Activated T-cell treated with anti-CD3 and anti-CD28 coated beads for 48 hours (primary cell): ENCODE measurements at places on chromosomes 6 and 20.

- no peak for DNase-seq
Measured at GRCh38 chr6:12196326-12196936, 93.7 kb upstream of the EDN1 start.

- no peak for DNase-seq
Measured at GRCh38 chr6:37602801-37603200, 94.9 kb downstream of the MDGA1 start.

- no peak for DNase-seq
Measured at GRCh38 chr20:50868509-50869495, 62.4 kb downstream of the ADNP start.

GRCh38 chr20:4703281-4703676 lies 18.4 kb upstream of the PRND start:
- no peak for DNase-seq

GRCh38 chr20:4406627-4407026 lies 315.1 kb upstream of the PRND start:
- no peak for DNase-seq

DNA sequence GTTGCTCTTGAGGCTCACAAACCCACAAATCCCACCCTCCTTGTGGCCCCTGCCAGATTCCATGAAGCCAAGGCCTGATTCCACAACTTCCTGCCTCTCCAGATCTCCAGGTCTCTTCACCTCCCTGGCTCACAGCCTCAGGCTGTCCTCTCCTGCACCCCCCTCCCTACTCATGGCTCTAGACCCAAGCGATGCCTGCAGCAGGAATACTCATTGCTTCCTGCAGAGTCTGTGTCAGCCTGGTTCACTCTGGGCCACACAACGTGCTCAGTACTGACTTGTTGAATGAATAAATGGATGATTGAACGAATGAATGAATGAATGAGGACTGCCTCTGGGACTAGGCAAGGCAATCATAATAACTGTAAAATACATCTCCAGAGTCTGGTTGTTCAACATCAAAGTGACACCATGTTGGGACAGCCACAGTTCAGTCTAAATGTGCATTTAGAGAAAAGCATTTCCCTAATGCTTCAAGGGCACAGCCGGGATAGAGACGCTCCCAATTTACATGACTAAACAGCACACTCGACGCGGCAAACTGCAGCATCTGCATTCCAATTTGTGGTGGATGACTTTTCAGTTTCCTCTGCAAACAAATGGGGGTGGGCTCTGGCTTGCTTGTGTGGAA lies 139.9 kb downstream of the GRM4 start:
- DNase-seq: no peak

DNA sequence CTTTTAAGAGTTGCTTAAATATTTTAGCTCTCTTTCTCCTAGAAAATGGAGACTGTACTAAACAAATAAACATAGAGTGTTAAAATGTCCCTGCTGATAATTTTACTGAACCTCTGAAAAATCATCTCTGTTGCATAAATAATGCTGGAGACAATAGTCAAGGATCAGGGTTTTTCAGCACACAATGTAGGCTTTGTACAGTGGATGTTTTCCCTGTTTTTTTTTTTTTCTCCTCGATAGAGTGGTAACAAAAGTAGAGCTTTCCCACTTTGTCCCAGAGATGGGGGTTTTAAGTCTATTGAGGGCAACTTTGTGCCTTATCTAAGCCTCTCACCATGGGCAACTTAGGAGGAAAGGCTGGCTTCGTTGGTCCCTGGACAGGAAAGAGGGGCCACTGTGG lies 222.6 kb upstream of the HDDC2 start:
- DNase-seq: no peak

DNA sequence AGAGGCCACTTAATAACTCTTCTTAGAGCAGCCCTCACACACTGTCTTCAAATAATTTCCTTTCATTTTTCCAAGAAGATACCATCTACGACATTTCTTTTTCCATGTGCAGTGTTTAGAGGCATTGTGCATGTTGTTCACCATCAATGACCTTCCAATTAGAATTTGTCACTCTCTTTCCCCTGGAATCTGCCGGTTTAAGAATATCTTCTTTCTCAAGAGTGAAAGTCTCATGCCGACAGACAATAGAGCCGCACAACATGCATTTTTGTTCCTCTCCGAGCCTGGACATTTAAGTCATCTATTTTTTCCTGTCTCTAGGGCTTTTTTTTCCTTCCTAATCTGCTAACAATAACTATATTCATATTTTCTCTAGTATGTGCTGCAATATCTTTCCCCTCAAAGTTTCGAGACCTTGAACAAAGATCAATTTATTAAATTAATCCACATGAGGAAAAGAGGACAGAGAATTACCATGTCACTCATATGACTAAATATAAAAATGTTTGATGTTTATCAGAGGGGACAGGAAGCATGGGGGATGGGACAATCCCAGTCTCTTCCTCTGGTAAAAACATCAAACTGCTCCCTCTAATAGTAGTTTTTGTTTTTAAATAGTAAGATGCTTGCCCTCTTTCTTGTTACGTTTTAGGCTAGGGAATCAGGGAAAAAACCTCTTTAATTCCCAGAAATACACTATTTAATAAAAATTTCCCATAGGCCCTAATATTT lies 893.4 kb downstream of the C6orf118 start:
- DNase-seq: no peak

DNA sequence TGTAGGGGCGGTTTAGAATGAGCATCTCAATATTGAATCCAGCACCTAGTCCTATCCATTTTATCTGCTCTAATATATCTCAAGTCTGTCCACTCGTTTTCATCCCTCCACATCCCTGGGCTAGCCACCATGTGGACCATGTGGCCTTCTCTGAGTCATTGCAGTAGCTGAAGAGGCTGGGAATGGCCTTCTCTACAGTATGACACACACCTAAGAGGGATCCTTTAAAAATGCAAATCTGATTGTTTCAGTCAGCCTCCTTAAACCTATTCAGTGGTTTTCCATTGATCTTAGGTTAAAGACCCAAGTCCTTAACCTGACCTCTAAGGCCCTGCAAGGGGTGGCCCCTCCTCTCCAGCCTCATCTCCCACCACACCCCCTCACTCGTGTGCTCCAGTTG lies 9.4 kb downstream of the RING1 start:
- no peak for DNase-seq

DNA sequence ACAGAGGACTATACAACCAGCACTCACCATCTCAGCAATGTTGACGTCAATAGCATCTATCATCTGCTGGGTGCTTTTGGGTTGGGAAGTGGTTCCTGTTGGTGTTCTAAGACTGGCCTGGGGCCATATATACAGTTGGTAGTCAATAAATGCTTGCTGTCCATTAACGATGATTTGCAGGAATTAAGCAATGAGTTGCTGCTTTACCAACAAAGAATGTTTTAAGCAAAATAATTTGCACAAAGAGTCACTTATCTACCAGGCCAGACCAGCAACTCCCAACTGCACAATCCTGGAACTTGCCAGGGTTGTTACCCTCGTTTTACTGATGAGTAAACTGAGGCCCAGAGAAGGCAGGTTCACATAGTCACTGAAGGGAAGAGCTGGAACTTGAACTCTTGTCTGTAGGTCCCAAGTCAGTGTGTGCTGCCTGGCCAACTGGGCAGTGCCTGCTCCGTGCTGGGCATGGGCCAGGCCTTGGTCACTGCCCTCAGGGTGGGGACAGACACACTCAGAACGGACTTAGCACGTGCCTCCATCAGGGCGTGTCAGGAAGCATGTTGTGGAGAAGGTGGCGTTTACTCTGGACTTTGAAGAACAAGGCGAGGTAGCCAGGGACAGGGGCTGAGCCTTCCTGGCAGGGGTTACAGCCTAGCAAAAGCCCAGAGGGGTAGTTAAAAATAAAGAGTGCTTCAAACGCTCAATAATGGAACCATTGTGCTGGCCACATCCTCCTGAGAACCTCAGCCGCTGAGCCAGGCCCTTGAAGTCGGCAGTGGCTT lies 2.5 kb upstream of the SRC start:
- no peak for DNase-seq

- no peak for DNase-seq
Measured at GRCh38 chr6:79180052-79180451, 54.4 kb downstream of the HMGN3 start.

DNA sequence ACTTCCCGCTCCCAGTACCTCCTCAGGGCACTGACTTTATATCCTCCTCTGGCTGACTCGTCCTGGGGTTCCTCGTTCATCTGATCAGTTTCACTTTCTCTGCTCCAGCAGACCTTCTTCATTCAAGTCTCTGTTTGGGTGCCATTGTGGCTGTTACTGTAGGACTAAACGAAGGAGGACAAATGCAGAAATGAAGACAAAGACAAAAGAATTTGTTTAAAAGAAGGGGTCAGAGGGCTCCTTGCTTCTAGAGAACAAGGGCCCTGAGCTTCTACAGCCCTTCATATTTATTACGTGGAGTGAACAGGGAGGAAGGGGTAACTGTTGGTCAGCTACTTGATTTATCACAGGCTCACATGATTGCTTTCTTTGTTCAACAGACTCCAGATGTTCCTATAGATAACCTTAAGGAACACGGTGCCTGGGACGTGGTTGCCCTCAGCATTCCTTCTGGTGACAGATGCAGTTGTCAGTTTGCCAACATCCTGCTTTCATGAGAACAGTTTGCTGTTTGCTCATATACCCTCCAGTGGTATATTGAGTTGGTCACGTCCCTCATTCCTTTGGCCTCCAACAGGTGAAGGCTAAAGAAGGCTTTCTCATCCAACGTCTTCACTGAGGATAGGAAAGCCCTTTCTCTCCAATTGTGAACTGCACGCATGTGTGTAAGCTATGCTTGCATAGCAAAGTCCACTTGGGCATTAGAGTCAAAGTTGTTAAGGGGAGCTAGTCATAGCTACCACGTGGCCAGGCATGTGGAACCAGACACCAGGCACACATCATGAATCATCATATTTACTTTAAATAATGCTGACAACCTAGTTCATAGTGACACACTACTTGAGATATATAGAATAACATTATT lies 69.1 kb upstream of the BTN3A2 start:
- no peak for DNase-seq

DNA sequence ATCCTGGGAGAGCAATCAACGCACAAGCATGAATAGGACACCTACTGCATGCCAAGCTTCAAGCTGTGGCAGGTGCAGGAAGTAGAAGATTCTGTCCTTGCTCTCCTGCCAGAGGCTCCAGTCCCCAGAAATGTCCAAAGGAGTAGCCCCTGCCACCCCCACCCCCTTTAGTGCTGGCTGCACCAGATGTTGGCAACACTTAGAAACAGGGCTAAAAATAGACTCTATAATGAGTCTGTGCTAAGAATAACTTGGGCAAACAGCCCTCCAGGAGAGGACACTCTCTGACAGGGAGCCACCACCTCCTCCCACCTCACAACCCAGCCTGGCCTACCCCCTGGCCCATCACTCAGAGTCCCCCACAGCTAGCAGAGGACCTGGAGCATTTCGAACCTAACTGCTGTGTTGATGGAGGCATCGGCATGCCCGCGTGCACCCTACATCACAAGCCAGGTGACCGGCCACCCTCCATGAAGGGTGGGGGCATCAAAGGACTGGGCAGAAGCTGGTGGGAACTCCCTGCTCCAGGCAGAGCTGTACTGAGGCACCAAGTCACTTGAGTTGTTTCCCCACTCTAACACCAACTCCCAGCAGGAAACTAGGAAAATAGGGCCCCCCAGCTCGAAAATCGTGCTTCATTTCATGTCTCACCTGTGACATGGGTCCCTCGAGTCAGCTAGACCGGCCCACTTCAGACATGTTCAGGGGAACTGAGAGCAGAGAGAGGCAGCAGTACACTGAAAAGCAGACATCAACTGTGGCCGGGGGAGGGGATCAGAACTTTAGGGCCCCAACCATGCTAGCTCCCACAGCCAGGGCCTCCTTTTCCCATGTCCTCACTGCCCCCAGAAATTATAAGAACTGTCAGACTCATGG lies 18.7 kb downstream of the TFEB start:
- no peak for DNase-seq

DNA sequence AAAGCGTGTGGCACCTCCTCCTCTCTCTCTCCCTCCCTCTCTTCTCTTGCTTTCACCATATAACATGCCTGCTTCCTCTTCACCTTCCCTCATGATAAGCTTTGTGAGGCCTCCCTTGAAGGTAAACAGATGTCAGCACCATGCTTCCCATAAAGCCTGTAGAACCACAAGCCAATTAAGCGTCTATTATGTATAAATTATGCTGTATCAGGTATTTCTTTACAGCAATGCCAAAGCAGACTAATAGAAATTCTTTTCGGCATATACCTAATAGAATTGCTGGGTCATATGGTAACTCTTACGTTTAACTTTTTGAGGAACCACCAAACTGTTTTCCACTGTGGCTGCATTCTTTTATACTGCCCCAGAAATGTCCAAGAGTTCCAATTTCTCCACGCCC lies 75.0 kb downstream of the SYCP2 start:
- DNase-seq: no peak

DNA sequence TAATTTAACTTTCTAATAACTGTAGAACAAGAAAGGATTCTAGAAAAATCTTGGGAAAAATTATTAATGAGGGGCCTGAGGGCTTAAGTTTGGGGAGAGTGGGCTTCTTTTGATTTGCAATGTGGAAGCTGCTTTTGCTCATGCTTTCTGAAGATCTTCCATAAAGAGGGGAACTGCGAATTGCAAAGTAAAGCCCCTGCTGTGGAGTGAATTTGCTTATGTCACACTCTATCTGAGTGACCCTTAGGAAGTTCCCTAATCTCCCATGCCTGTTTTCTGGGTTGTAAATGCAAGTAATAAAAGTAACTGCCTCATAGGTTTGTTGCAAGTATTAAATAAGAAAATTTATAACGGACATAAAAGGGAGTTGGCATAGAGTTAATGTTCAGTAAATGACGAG lies 301.2 kb downstream of the PLCB1 start:
- no peak for DNase-seq

DNA sequence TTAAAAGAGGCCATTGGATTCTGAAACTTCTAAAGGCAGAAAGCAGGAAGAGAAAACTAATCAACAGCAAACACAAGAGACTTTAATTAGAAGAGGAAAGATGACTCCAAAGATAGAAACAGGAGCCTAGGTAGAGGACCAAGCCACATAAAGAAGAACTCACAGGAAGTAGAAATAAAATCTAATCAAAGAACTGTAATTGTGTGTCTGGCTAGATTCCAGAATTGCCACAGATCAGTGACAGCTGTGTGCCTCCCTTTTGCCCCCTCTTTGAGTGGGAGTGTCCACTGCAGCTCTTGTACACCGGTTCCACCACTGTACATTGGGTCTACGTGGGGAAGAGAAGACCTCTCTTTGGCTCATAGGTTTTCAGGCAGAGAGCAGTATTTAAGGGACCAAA lies 22.3 kb upstream of the THEMIS start:
- no peak for DNase-seq

- no peak for DNase-seq
Measured at GRCh38 chr20:57627339-57627738, 7.1 kb upstream of the ZBP1 start.

DNA sequence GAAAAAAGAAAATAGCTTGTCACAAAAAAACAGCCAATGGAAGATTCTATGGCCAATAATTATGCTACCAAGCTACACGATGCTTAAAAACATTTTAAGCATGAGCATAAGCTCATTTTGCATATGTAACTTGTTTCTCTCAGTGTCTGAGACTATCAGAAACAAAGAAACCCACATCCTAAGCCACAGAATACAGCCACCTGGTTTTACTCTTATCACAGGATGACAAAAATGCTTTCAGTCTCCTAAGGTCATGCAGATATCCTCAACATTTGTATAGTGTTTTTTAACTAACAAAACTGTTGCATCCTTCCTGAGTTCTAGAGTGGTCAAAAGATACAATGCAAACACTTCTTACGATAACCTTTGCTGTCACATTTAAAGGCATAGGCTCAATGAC lies 172.1 kb upstream of the RUNX2 start:
- DNase-seq: no peak
